AG08395 (cell line): ENCODE measurements at places on chromosomes 2 and 18.

DNA sequence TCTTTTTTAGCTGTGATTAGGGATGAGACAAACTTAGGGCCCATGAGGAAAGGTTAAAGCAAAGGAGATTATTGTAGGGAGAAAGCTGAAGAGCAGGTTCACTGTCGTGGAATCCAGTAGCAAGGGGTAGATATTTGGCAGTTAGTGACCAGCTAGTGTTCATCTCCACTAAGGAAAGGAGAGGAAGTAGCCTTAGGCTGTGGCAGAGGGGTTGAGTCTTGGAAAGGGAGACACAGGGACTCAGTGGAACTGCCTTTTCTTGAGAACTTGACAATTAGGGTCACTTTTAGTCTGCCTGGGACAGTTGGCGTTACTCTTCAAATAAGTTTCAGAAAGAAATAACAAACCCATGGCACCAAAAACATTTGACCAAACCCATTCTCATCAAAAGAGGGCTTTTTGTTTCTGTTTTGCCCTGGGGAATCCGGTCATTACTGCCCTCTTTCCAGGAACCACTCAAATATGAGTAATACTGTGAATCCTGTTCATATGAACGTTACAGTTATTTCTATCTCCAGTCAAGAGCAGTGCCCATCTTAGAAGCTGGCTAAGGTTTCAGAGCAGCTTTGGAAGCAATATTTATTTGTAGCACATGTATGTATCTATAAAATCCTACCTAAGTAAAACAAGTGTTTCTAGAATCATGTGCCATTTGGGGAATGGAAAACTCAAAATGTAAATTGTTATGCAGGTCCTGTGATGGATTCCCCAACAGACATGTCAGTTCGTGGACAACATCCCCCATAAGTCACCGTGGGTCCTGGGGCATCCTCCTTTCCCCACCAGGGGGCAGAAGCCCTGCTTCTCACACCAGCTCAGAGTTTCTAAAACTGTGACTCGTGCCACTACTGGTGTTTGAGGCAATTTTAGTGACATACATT is 77.3 kb upstream of the PHLPP1 start:
- DNase-seq: no peak

- no peak for DNase-seq
Measured at GRCh38 chr2:165544897-165545296, 75.4 kb downstream of the CSRNP3 start.

DNA sequence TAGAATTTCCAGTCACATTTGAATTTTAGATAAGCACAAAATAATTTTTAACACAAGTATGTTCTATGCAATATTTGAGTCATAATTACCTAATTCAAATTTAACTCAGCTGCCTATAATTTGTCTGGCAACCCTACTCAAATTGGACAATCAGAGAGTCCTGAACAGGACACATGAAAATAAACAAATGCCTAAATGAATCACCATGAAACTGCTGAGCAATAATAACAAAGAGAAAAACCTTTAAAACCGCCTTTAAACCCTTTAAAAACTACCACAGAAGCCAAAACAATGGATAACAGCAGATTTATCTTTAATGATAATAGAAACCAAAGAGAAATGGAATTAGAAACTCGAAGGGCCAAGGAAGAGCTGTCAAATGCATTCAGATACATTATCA is 39.5 kb downstream of the ARL4C start:
- DNase-seq: peak; percentile 11

GRCh38 chr18:47248115-47248603 is 3.3 kb downstream of the SKOR2 start:
- no peak for DNase-seq

- peak; percentile 80 for DNase-seq
Measured at GRCh38 chr2:180523621-180524340, 456.6 kb upstream of the UBE2E3 start.
